ENCODE measurements at places on chromosomes 3 and 15.
A peak's percentile ranks its signal among the peaks of the same experiment; 100 is the strongest.

DNA sequence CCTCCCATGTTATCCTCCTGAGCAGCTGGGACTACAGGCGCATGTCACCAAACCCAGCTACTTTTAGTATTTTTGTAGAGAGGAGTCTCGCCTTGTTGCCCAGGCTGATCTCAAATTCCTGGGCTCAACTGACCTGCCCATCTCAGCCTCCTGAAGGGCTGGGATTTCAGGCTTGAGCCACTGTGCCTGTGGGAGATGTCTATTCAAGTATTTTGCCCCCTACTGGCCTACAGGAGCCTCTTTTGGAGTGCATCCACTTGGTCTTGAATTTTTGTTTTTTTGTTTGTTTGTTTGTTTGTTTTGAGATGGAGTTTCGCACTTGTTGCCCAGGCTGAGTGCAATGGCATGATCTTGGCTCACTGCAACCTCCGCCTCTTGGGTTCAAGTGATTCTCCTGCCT lies 3.2 kb upstream of the DHX30 start:
- DNase-seq = no peak

GRCh38 chr3:19190126-19190525 lies 41.8 kb downstream of the KCNH8 start:
- no peak for DNase-seq

- DNase-seq = no peak
These were observed 73.9 kb downstream of the SUCLG2 start for GRCh38 chr3:67580430-67581000.

DNA sequence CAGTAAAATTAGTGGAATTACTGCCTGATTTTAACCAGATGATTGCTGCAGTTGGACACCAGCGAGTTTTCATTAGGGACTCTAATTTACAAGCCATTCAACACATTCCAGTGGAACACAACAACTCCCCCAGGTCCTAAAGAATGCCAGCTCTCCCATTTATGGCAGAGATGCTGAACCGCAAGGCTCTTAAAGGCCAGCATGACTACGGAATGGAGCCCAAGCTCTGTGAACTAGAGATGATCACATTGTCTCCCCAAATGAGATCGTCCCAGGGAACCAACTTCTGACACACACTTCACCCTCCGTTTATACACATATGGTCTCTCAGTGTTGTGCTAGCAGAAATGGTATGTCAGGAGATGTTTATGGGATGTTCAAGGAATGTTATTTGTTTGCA lies 446.2 kb upstream of the NR2F2 start:
- DNase-seq = no peak

- peak; percentile 77 for DNase-seq
These were observed 63.9 kb upstream of the FAM98B start for GRCh38 chr15:38389924-38390542.

DNA sequence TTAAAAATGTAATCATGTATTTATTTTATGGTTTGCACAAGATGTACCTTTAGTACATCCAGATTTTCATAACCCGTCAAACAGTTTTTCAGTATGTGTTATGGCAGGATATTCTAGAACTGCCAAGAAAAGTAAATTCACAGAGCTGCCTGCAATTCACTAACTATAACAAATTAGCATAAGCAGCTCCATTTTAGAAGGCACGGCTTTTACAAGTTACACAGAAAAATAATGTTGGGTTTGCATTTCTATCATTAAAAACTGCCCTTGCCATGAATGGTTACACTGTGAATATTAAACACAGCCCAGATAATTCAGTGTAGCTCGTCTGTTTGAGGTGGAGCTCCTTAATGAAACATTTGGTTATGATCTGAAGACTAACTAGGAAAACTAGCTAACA lies 94.3 kb upstream of the BHLHE40 start:
- no peak for DNase-seq

DNA sequence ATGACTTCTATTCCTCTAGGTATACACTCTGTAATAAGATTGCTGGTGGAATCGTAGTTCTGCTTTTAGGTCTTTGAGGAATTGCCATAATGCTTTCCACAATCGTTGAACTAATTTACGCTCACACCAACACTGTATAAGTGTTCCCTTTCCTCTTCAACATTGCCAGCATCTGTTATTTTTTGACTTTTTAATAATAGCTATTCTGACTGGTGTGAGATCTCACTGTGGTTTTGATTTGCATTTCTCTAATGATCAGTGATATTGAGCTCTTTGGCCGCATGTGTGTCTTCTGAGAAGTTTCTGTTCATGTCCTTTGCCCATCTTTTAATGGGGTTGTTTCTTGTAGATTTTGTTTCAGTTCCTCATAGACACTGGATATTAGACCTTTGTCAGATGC lies 12.8 kb downstream of the NXPE3 start:
- no peak for DNase-seq

GRCh38 chr15:25178835-25179672 lies 224.3 kb downstream of the SNRPN start:
- peak; percentile 3 for DNase-seq

DNA sequence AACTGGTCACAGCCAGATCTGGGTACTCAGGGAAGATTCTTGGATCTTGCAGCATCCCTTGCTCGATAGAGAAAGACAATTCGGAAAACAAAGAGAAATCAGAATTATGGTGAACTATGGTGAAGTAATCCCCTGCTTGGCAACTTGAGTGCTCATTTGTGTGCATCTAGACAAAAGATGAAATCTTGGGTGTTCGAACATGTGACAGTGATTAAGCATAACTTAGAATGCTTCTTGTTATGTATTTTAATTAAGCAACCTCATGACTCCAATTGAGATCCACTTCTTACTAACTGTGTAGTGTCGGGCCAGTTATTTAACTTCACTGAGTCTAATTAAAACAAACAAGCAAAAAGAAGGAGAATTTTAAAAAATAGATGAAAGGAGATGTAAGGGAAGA lies 56.5 kb downstream of the ZNF385D start:
- no peak for DNase-seq

- DNase-seq = no peak
These were observed 6.6 kb downstream of the TM4SF4 start for GRCh38 chr3:149481056-149481455.

DNA sequence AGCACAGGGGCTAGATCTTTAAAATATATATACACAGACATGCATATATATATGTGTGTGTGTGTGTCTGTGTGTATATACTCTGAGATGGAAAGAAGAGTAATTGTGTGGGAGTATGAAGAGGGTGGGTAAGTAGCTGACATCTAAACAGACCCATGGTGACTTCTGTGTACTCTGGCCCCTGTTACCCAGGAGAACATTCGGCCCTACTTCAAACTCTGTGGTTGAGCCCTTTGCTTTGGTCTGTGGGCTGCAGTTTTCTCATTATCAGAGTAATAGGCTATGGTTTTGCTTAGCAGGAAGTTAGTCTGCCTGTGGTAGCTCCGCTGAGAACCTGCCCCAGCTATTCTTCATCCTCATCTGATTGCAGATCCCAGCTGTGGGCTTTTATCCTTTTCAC lies 141.4 kb downstream of the RBPMS2 start:
- peak; percentile 24 for DNase-seq

GRCh38 chr3:152175528-152175889 lies 93.2 kb upstream of the MBNL1 start:
- no peak for DNase-seq

DNA sequence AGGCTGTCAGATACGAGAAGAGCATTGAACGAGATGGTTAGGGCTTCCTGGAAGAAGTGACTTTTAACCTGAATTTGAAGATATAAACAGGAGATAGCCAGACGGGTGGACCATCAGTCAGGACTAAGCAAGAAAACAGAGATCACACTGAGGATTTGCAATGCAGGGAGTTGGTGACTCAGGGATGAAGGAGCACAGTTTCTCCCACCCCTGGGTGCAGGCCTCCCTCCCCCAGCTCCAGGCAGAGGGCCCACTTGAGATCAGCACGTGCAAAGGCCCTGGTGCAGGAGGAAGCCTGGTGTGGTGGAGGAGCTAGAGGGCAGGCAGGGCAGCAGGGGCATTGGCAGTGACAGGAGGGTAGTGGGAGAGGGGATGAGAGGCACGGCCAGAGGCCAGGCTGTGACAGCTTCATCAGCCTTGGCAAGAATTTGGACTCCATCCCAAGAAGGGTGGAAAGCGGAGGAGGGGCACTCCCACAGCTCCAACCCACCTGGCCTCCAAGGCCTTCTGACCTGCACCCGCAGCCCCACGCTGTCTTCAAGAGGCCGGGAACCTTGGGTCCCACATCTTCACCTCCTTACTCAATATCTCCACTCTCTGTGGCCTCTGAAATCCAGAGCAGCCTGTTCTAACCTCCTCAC lies 8.7 kb upstream of the PCSK6 start:
- DNase-seq = no peak

- DNase-seq = no peak
These were observed 20.6 kb downstream of the MYH15 start for GRCh38 chr3:108489776-108490175.

- DNase-seq = no peak
These were observed 425.8 kb upstream of the MDFIC2 start for GRCh38 chr3:70738291-70738681.

GRCh38 chr3:62277450-62277849 lies 95.9 kb downstream of the FEZF2 start:
- no peak for DNase-seq

DNA sequence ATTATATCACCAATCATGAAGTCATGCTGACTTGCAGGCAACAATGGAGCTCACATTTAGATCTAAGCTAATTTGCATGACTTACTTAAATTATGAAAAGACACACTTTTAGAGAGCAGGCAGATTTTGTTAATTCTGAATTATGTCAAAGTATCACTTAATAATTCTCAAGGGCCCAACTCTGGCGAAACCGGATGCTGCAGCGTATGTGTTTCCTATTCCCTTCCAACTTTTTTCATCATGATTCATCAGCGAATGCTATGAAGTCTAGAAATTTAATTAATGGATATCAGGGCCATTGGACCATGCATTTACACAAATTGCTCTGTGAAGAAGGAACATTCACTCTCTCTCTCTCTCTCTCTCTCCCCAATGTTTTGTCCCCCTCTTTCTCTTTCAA lies 63.5 kb upstream of the GOLGA8A start:
- no peak for DNase-seq

DNA sequence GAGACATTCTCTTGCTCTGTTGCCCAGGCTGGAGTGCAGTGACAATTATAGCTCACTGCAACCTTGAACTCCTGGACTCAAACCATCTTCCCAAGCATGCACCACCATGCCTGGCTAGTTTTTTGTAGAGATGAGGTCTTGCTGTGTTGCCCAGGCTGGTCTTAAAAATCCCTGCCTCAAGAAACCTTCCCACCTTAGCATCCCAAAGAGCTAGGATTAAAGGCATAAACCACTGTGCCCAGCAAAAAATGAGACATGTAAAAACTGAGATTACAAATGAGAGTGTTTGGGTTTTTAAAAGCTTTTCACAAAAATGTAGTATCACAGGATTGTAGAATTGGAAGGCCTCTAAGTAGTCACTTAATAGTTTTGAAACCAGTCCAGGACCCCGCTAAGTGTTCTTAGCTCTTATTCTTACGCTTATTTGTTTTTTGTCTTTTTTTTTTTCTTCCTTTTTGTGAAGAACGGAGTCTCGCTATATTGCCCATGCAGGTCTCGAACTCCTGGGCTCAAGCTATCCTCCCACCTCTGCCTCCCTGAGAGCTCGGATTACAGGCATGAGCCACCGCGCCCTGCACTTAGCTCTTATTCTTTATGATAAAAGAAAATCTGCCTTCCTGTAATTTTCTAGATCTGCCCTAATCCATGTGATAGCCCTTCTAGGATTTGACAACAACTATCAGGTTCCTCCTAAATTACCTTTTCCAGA lies 31.5 kb downstream of the KLHL18 start:
- DNase-seq = no peak

- DNase-seq = no peak
These were observed 1.2 kb downstream of the KLHDC8B start for GRCh38 chr3:49172551-49173041.

- no peak for DNase-seq
These were observed 340.3 kb downstream of the NTRK3 start for GRCh38 chr15:87916208-87916607.

- DNase-seq = no peak
These were observed 64.3 kb upstream of the LRRC3B start for GRCh38 chr3:26558257-26558656.

- no peak for DNase-seq
These were observed 37.0 kb upstream of the TMC3 start for GRCh38 chr15:81411051-81411450.

DNA sequence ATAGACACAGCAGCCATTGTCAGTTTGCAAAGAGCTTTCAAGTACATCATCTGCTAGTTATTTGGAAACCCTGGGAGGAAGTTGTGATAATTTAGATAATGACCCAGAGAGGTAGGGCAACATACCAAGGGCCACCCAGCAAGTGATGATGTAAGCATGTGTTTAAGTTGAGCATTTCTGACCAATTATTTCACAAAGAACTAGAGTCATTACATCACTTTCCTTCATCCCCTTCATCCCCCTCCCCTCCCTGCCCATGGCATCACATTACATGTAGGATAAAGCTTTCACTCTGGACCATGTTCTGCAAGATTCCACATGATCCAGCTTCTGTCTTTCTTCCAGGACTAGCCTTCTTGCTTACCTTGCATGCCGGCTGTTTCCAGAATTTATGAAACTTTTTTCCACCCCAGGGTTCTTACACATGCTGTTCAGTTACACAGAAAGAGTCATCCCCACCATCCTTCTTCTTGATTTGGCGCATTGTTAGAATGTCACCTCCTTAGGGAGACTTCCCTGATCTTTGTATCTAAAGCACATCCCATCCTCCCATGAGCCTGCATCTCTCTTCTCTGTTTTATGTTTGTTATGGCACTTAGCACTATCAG lies 71.3 kb downstream of the PTPRG start:
- DNase-seq = no peak

GRCh38 chr3:195082811-195083210 lies 188.1 kb downstream of the XXYLT1 start:
- no peak for DNase-seq

DNA sequence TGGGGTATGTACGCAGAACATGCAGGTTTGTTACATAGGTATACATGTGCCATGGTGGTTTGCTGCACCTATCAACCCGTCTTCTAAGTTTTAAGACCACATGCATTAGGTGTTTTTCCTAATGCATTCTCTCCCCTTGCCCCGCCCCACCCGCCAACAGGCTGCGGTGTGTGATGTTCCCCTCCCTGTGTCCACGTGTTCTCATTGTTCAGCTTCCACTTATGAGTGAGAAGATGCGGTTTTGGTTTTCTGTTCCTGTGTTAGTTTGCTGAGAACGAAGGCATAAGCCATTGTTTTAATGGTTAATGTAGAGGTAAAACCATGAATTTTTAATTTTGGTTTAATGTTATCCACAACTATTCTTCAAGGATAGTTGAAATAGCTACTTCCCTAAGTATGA lies 346.8 kb upstream of the EPHA6 start:
- no peak for DNase-seq

DNA sequence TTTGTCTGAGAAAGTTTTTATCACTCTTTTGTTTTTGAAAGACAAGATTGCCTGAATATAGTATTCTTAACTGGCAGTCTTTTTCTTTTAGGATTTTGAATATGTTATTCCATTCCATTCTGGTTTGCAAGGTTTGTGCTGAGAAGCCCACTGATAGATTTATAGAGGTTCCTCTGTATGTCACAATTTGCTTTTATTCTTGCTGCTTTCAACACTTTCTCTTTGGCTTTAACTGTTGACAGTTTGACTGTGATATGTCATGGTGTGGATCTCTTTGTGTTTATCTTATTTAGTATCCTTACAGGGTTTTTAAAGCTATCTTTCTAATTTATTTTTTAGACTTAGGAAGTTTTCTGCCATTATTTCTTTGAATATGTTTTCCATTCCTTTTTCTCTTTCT lies 331.2 kb upstream of the ATP11B start:
- no peak for DNase-seq
